ENCODE measurements at places on chromosomes 7 and 10.
A peak's percentile ranks its signal among the peaks of the same experiment; 100 is the strongest.

DNA sequence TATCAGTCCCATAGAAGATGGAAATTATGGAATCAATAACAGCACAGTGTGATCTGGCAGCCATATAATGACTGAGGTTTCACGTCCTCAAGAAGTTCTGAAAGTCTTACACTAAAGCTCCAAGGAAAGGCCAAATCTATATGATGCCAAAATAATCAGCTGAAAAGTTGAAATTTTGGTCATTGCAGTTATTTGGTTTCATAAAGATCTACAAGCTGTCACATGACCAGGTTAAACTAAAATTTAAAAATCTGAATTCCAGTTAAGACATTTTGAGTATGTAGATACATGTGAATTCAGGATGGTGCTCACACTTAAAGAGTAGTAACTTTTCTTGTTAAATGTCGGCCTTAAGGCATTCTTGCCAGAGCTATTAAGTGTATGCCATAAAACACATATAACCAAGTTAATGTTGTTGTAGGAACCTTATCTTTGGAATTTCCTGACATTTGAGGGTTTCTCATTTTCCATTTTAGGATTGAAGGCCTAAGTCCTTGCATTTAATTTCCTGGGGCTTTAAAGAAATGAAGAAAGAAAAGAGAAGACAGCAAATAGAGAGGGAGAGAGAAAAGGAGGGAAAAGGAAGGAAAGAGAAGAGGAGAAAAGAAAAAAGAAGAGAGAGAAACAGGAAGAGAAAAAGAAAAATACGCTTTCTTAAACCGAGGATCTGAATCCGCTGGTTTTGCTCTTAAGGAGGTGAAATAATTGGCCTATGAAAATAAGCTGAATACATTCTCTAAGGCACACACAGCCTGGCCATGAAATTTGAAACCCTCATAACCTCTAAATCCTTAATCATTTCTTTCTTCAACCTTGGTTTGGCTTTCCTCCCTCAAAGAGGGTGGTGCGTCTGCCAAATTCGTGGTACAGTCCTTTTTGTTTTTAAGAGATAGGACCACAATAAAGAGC is 43.8 kb downstream of the DENND2A start:
- H3K4me1 ChIP-seq, result peaks cover 3% of the 10 kb centered on the region
- no peak for DNase-seq
- H3K36me3 ChIP-seq, result no peaks in the 10 kb centered on the region
- no peak overlapping the region for H3K4me3 ChIP-seq
- H3K27me3 ChIP-seq, result peaks cover 5% of the 10 kb centered on the region
- H3K27ac ChIP-seq, result no peak overlapping the region

DNA sequence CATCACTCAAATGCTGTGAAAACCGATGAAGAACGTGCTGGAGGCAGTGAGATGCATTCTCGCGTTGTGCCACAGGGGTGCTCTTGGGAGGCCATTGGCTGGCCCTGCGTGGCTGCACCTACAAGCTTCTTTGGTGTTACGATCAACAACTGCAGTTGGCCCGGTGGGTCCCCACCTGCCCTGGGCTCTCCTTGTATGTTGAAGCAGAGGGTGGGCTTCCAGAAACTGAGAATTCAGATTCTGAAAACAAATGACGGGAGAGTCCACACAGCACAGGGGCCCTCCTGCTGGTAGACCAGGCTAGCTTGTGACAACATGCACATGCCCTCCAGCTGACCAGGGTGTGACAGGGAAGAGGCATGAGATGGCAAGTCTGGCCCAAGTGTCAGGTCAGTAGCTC is 23.7 kb upstream of the DDC start:
- H3K27me3 ChIP-seq, result peaks cover 14% of the 10 kb centered on the region
- no peak overlapping the region for H3K4me3 ChIP-seq
- H3K4me1 ChIP-seq, result no peaks in the 10 kb centered on the region
- peaks cover 1% of the 10 kb centered on the region for H3K36me3 ChIP-seq
- DNase-seq, result peak; percentile 16

DNA sequence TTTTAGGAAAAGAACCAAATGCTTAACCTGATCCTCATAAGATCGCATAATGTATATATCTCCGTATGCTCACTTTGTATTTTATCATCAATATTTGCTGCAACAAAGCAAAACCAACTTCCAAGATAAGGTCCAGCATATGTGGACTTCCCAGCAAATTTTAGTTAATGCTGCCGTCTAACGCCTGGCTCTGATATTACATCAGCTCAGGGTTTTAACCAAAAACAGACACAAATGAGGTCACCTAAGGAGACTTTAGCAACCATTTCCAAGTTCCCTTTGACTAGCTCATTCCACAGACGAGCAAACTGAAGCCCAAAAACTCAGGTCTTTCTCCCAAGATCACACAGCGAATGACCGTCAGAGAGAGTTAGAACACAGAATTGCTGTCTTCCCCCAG is 59.4 kb upstream of the UCN3 start:
- no peak for DNase-seq
- no peak overlapping the region for H3K27ac ChIP-seq
- no peaks in the 10 kb centered on the region for H3K4me1 ChIP-seq

DNA sequence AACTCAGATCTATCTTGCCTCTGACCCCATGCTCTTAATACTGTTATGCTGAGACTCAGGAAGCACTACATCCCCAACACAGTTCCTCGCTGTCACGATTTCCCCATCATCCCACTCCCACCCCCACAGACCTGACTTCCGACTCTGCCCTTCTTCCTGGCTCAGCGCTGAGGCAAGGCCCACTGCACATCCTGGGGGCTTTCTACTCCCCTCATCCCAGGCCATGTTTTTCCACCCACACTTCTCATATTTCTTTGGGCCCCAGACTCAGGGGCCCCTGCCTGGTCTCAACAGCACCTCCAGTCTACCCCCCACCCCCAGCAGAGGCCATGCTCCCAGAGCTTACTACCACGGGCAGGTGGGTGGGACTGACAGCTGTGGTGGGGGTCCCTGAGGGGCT is 7.7 kb upstream of the NDST2 start:
- DNase-seq, result no peak
- peak overlapping the region; percentile 47 for H3K27ac ChIP-seq
- H3K4me3 ChIP-seq, result no peak overlapping the region
- H3K36me3 ChIP-seq, result peaks cover 5% of the 10 kb centered on the region
- H3K27me3 ChIP-seq, result no peaks in the 10 kb centered on the region
- no peaks in the 10 kb centered on the region for H3K4me1 ChIP-seq

DNA sequence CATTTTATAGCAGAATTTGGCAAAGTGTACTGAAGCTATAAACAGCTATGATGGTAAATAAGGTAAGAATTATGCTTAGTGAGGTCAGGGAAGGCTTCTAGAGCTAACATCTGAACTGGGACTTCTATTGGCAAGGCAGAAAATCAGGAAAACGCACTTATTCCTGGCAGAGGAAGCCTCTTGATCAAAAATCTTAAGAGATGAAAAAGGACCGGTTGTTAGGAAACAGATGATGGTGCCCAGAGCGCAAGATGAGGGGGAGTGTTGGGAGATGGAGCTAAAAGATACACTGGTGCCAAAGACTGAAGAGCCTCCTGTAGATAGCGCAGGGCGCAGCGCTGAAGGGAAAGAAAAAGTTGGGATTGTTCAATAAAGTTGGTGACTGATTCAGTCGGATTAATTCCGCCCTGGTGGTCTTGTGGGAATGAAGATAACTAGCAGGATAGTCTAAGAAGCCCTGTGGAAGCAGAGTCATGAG is 550 bp upstream of the CALU start:
- H3K27me3 ChIP-seq, result peaks cover 3% of the 10 kb centered on the region
- H3K36me3 ChIP-seq, result no peaks in the 10 kb centered on the region
- peaks cover 33% of the 10 kb centered on the region for H3K4me1 ChIP-seq
- peak; percentile 37 for DNase-seq
- H3K4me3 ChIP-seq, result peak overlapping the region; percentile 99
- H3K27ac ChIP-seq, result peak overlapping the region; percentile 93

Measured in activated CD4-positive, alpha-beta T cell treated with anti-CD3 and anti-CD28 coated beads for 36 hours (primary cell).